ENCODE measurements at places on chromosomes 3 and 15. TPM values are rescaled to one million over a fixed set of nuclear protein-coding genes. Genes with fewer than 3 reads are reported as not detected.

SLC35A5 gene
- total RNA-seq, result 36.5 TPM

GOLGA6A gene
- total RNA-seq, result not detected

ECE2 gene
- not detected for total RNA-seq

EIF4E3 gene
- total RNA-seq, result 3.9 TPM

SQOR gene
- 23.6 TPM for total RNA-seq

ACSBG1 gene
- not detected for total RNA-seq

IL16 gene
- not detected for total RNA-seq

SPTSSB gene
- total RNA-seq, result not detected

CCDC174 gene
- total RNA-seq, result 30.7 TPM

GREM1 gene
- not detected for total RNA-seq

MTFMT gene
- 24.4 TPM for total RNA-seq

TNNC1 gene
- not detected for total RNA-seq

LYZL4 gene
- total RNA-seq, result not detected

IL17RE gene
- total RNA-seq, result 0.23 TPM

ANXA2 gene
- 1,356 TPM for total RNA-seq

SMAD6 gene
- 4.8 TPM for total RNA-seq

TEX264 gene
- total RNA-seq, result 33.1 TPM

ATP2B2 gene
- not detected for total RNA-seq

TMEM207 gene
- total RNA-seq, result not detected

NEK11 gene
- total RNA-seq, result 5.8 TPM

All from NCI-H460 (cell line).